Karpas-422 (cell line): ENCODE measurements at places on chromosomes 7 and 10.
A peak's percentile ranks its signal among the peaks of the same experiment; 100 is the strongest.

DNA sequence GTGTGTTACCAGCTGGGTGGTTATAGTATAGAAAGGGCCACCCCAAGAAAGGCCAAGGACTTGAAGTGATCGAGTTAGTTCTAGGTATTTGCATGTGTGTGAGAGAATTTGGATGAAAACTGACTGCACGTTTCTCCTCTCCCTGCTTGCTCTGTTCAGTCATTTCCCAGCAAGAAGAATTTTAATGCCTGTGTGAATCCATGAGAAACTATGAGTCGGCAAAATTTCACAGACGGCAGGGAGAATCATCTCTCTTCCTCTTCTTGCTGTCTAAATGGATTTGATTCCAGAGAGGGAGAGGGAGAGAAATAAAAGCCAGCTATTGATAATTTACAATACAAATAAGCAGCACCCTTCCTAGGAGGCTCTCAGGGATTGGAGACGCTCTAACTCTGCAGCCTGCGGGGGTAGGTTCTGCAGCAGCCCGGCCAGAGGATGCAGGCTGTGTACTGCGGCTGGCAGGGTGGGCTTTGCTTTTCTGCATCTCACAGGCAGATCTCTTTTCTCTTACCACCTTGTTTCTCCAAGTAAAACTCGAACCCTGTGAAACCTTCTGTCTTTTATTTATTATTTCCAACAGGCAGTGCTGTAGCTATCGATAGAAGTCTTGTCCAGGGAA is 183.6 kb downstream of the TCF7L2 start:
- no peak for DNase-seq
- no peak overlapping the region for H3K4me3 ChIP-seq
- no peaks in the 10 kb centered on the region for H3K27me3 ChIP-seq
- no peaks in the 10 kb centered on the region for H3K36me3 ChIP-seq
- no peaks in the 10 kb centered on the region for H3K4me1 ChIP-seq

- peak; percentile 80 for DNase-seq
- no peaks in the 10 kb centered on the region for H3K36me3 ChIP-seq
- H3K27me3 ChIP-seq: no peaks in the 10 kb centered on the region
- peaks cover 4% of the 10 kb centered on the region for H3K4me1 ChIP-seq
- no peak overlapping the region for H3K4me3 ChIP-seq
Observed at GRCh38 chr7:1758028-1758858, 88.2 kb downstream of the ELFN1 start.

- H3K4me1 ChIP-seq: no peaks in the 10 kb centered on the region
- no peak for DNase-seq
- H3K27ac ChIP-seq: no peak overlapping the region
- no peak overlapping the region for H3K4me3 ChIP-seq
- no peaks in the 10 kb centered on the region for H3K27me3 ChIP-seq
- H3K36me3 ChIP-seq: no peaks in the 10 kb centered on the region
Observed at GRCh38 chr10:61937631-61938351, 36.3 kb downstream of the ARID5B start.

DNA sequence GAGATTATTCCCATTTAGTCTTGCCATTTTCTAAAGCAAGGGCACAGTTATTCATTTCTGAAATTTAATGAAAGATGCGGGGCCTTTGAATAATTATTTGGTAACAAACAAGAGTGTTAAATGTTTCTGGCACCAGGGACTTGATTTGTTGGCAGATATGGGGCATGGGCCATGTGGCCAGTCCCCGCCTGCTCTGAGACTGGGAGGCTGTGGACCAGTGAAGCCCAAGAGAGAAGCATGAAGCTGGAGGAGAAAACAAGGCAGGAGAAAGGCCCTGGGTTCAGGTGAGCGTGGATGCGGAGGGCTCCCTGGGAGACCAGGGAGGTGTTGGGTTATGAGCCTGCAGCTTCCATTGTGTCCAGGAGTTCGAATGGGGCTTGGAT is 378.5 kb downstream of the TCERG1L start:
- H3K36me3 ChIP-seq: no peaks in the 10 kb centered on the region
- H3K4me3 ChIP-seq: no peak overlapping the region
- H3K4me1 ChIP-seq: peaks cover 11% of the 10 kb centered on the region
- H3K27me3 ChIP-seq: no peaks in the 10 kb centered on the region
- DNase-seq: no peak
- H3K27ac ChIP-seq: no peak overlapping the region

DNA sequence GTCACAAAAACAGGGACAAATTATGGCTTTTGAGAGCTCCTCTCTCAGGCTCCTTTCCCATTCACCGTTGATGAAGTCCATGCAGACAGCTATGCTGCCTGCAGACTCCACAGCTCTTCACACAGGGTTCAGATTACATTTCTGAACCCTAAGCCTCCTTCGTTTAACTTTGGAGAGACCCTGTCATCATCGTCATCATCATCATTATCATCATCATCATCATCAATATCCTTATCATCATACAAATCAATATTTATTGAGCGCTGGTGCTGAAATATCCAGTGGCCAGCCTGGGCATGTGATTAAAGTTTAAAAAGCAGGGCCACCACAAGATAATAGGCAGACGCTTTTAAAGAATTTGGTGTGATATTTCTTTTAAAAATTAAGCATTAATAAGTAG is 66.6 kb downstream of the FRMPD2 start:
- H3K27ac ChIP-seq: no peak overlapping the region
- no peak for DNase-seq
- no peaks in the 10 kb centered on the region for H3K36me3 ChIP-seq
- no peak overlapping the region for H3K4me3 ChIP-seq
- H3K27me3 ChIP-seq: no peaks in the 10 kb centered on the region
- H3K4me1 ChIP-seq: no peaks in the 10 kb centered on the region

DNA sequence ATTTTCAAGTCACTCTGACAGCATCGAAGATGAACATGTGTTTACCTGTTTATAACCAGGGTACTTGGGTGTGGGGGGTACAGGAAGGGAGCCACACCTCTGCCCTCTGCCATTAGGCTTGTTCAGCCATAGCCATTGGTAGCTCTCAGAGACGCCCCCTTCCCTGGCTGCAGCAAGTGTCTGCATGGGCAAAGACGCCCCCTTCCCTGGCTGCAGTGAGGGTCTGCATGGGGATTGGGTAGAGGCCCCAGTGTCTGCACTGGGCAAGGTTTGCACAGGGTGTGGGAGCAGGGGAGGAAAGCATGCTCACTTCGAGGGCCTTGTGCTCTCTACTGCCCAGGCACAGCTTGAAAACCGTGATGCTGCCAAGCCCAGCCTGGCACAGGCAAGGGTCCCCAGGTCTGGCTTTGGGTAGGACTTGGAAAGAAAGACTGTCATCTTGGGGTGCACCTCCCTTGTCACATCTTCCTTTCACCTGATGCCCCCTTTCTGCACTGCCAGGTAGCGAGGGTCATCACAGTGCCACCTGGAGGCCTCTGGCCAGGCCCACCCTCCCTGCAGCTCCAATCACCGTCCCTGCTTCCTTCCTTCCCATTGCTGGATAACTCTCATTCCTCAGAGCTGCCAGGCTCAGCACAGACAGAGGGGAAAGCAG is 3.7 kb downstream of the TMEM225B start:
- H3K4me3 ChIP-seq: no peak overlapping the region
- no peak overlapping the region for H3K27ac ChIP-seq
- H3K36me3 ChIP-seq: no peaks in the 10 kb centered on the region
- H3K4me1 ChIP-seq: no peaks in the 10 kb centered on the region

DNA sequence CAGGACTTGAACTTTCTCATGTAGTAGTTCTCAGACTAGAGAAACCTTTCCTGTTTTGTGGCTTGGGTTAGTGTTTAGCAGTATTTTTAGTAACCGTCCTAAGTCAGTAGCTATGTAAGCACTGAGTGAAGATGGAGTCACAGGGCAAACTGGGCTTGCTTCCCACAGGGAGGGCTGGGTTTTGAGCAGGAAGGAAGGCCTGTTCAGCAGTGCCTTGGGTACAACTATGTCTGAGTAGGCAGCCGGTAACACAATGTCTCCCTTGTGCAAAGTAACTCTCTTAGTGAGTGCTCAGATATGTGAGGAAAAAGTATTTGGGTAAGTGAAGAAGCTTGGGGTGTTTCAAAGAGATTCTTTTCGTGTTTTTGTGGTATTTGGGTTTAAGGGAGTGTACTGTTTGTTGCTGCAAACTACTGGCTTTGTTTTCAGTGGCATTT is 96.4 kb downstream of the CCSER2 start:
- no peaks in the 10 kb centered on the region for H3K4me1 ChIP-seq
- H3K27ac ChIP-seq: no peak overlapping the region
- H3K27me3 ChIP-seq: no peaks in the 10 kb centered on the region
- H3K36me3 ChIP-seq: no peaks in the 10 kb centered on the region
- DNase-seq: no peak

DNA sequence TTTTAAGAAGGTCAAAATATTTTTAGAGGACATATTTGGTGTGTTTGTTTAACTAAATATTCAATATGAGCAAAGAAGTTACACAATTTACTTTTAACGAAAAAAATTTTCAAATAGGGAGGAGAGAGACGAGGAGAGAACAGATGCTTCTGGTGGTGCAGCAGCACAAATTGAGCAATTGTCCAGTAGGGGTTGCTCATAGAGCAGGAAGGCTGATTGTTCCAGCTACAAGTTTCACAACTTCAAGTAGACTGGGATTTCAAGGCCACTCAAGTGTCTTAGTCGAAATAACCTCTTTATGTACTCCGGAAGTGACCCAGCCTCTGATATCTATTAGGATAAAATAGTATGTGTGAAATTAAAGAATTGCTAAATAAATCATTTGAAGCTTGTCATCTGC is 197.9 kb downstream of the HDAC9 start:
- H3K27ac ChIP-seq: no peak overlapping the region
- H3K4me1 ChIP-seq: no peaks in the 10 kb centered on the region
- H3K27me3 ChIP-seq: no peaks in the 10 kb centered on the region
- peak; percentile 48 for DNase-seq

DNA sequence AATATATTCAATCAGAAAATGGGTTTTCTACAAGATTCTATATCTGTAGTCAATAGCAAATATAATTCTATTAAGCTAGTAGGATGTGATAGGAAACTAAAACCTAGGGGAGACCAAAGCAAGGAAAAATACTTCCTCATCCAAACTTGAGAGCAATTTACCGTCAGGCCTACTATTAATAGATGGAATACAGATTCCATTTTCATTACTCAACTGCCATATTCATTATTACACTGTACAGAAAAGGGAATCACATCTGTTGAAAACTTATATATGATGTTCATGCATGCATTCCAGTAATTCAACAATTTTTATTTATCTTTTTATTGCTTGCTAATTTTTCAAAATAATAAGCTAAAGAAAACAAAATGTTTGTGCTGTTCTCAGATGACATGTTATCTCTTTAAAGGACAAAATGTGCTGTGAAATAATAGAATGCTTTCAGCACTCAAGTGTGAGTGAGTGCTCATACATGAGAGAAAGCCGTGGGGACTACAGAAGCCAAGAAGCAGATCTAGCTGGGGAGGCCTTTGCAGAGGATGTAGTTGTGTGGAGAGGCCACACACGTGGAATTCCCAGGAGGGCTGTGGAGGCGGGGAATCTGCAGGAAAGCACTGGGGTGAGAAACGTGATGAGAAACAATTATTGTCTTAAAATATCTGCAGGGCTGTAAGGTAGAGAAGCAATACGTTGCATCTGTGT is 110.0 kb downstream of the EGFR start:
- DNase-seq: no peak
- no peaks in the 10 kb centered on the region for H3K27me3 ChIP-seq

DNA sequence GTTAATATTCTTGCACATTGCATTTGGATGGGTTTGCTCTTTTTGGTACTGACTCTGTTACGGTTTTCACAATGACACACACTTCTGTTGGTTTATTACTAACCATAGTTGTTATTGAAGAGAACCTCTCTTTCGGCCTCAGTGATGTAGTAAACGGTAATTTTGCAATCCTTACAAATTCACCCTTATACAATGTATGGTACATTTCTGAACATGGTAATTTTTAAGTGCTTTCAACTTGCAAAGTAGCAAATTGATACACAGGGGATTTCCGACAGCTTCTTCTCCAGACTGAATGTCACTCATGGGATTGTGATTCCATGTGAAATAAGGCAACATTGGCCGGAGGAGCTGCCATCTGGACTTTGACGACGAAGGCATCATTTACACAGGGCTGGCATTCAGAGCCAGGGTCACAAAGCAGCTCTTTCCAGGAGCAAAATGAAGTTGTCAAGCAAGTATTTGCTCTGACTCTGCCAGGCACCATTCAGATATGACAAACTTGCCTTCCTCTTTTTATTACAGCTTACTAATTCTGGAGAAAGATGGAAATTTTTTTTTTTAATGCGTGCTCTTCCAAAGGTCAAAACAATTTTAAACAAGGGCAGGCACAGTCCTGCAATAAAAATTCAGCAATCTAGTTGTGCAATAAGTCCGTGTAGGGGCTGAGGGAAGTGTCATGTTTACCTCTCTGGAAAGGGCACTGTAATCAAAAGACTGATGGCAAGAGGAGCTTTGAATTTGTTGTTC is 711.5 kb upstream of the C7orf33 start:
- H3K27me3 ChIP-seq: no peaks in the 10 kb centered on the region
- DNase-seq: no peak

GRCh38 chr7:116165717-116166116 is 44.6 kb upstream of the TES start:
- H3K27ac ChIP-seq: no peak overlapping the region
- DNase-seq: peak; percentile 55
- no peaks in the 10 kb centered on the region for H3K27me3 ChIP-seq
- H3K4me1 ChIP-seq: peaks cover 10% of the 10 kb centered on the region
- no peak overlapping the region for H3K4me3 ChIP-seq

GRCh38 chr10:50312464-50313437 is 61.4 kb upstream of the ASAH2 start:
- DNase-seq: no peak
- H3K27me3 ChIP-seq: no peaks in the 10 kb centered on the region
- H3K27ac ChIP-seq: no peak overlapping the region
- H3K4me3 ChIP-seq: no peak overlapping the region
- H3K36me3 ChIP-seq: no peaks in the 10 kb centered on the region

GRCh38 chr10:91299999-91300575 is 79.6 kb downstream of the PCGF5 start:
- H3K4me3 ChIP-seq: no peak overlapping the region
- DNase-seq: no peak
- H3K36me3 ChIP-seq: no peaks in the 10 kb centered on the region
- no peaks in the 10 kb centered on the region for H3K4me1 ChIP-seq

- peaks cover 14% of the 10 kb centered on the region for H3K4me1 ChIP-seq
- H3K27me3 ChIP-seq: no peaks in the 10 kb centered on the region
- no peak overlapping the region for H3K4me3 ChIP-seq
- H3K27ac ChIP-seq: no peak overlapping the region
- no peak for DNase-seq
- no peaks in the 10 kb centered on the region for H3K36me3 ChIP-seq
Observed at GRCh38 chr10:101940916-101941315, 97.3 kb upstream of the KCNIP2 start.

DNA sequence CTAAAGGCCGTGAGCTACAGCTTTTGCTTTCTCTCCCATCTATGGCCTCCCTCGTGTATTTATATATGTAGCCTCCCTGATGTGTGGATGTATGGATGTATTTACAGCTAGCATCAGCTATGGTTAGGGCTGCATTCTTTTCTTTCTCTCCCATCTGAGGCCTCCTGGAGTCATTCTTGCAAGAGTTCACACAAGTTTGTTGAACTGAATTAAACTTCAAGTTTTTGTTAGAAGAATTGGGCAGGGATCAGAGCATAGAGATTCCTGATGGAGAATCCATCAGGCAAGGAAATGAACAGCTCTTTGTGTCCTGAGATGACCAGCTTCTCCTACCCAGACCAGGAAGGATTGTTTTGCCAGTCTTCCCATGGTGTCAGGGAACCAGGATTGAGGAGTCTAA is 60.3 kb downstream of the AHCYL2 start:
- no peaks in the 10 kb centered on the region for H3K36me3 ChIP-seq
- H3K4me1 ChIP-seq: no peaks in the 10 kb centered on the region
- no peaks in the 10 kb centered on the region for H3K27me3 ChIP-seq
- no peak overlapping the region for H3K27ac ChIP-seq
- no peak for DNase-seq
- no peak overlapping the region for H3K4me3 ChIP-seq
